IMR-90 (cell line): ENCODE measurements at places on chromosomes 6 and 20. TPM values are rescaled to one million over a fixed set of nuclear protein-coding genes. Genes with fewer than 3 reads are reported as not detected.

Gene KCNQ5
- 1.3 and 1.7 TPM in 2 replicates for total RNA-seq

Gene PAX1
- total RNA-seq: not detected in 2 replicates

Gene SLC35D3
- total RNA-seq: not detected in 2 replicates

Gene SLC52A3
- total RNA-seq: not detected in 2 replicates
